Naive B cell (primary cell): ENCODE measurements at places on chromosomes 2 and 18.

DNA sequence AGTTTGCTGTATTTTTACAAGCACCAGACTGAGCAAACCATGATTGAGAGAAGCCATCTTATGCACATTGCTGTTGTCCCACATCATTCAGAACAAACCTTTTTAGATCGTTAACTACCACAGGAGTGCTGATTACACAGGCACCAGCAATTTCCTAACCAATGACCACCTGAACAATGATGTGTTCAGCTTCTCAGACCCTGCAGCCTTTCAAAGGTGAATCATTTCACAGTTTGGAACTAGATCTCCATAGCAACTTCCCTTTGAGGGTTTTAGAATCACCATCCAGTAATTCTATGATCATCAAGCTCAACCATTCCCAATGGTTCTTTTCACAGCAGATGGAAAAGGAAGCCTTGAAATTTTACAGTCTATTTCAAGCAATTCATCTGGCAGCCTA is 71.4 kb downstream of the OLA1 start:
- DNase-seq, result no peak

DNA sequence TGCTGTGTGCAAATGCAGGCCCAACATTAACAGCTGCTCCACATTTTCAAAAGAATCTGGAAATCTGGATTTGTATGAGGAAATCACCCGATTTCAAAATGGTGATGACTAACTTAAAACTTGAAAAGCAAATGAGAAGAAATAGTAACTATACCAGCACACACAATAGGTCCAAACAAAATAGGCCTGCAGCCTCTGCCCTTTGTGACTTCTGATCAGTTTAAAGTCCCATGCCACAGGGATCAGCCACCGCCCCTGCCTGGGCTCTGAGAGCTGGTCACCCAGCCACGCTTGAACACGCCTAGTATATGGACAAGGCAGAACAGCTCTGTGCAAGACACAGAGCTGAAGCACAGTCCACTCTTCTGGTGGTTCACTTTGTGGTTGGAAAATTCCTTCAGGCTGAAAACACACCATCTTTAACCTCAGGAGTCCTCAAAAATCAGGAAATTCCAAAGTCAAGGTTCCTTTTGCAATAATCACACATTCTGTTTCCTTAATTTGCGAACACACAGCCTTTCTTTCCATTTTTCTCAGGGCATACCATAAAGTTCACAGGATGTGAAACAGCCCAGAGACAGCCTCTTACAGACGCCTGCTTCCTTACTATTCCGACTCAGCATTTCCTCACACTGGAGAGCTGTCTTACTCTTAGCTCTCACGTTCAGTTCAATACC is 150.1 kb upstream of the RIOK3 start:
- no peak for DNase-seq

- no peak for DNase-seq
Measured at GRCh38 chr18:5909125-5909524, 13.8 kb upstream of the TMEM200C start.

DNA sequence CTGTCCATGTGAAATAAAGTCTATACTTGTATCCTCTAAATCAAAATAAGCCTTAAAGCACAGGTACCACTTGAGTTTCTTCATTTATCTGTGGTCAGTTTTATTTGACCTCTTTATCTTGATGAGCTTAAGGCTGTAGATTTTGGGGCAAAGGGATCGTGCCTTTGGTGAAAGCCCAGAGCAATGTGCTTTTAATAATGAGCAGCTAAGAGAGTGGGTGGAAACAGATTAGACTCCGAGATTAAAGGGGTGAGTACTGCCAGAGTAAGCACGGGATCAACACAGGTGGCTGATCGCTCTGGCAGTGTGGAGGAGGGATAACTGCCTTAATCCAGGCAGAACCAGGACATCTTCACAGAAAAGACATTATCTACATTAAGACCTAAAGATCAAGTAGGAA is 280.4 kb downstream of the TDRD15 start:
- no peak for DNase-seq

- no peak for DNase-seq
Measured at GRCh38 chr2:12828980-12829379, 112.2 kb downstream of the TRIB2 start.

GRCh38 chr18:2442006-2442405 is 129.3 kb downstream of the METTL4 start:
- DNase-seq, result no peak

DNA sequence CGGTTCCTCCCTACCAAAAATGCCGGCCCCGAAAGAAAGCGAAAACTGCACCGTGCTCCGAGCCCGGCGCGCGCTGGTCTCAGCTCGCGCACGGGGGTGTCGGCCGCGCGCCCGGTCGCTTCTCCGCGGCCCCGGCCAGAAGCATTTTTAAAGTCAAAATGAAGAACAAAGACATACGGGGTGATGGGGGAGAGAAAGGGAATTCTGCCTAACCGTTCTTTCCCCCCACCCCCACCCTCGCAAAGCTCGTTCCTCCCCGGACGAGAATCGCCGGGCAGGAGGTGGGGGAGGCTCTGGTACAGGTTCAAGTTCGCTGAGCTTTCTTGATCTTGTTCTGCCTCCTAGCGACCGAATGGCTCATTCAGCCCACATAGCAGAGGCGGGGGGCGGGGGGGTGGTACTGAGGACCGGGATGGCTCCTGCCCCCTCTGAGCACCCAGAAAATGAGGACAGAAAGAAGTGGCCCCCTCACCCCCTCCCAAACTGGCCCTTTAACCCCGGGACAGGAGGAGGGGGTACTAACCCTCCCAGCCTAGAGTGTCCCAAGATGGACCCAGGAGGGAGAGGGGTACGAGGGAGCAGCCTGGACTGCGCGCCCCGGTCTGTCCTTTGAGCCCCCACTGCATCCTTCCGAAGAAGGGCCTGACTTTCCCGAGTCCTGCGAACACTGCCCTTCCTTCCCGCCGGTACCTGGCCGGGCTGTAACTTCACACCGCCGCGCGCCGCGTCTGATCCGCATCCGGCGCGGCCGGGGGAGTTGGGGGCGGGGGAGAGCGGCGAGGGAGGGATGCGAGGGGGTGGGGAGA is 3.1 kb downstream of the BCL11A start:
- peak; percentile 82 for DNase-seq

- no peak for DNase-seq
Measured at GRCh38 chr2:58913082-58913726, 672.1 kb upstream of the FANCL start.

DNA sequence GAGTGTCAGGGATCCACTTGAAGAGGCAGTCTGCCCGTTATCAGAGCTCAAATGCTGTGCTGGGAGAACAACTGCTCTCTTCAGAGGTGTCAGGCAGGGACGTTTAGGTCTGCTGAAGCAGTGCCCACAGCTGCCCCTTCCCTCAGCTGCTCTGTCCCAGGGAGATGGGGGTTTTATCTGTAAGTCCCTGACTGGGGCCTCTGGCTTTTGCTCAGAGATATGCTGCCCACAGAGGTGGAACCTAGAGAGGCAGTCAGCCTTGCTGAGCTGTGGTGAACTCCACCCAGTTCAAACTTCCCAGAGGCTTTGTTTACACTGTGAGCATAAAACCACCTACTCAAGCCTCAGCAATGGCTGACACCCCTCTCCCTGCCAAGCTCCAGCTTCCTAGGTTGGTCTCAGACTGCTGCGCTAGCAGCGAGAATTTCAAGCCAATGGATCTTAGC is 38.1 kb downstream of the PLEK start:
- peak; percentile 48 for DNase-seq

DNA sequence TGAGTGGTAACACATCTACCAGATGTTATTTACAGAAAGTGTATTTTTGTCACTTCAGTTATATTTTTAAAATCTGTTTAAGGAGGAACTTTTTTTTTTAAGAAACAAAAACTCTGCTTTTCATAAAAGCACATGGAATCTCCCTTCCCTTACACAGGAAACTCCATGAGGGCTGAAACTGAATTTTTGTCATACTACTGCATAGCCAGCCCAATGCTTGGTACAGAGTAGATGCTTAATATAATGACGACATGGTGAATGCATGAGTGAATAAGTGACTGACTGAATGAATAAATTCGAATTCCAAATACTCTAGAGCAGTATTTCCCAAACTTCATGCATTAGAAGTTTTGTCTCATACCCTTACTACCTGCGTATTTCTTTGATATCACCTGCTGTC is 86.5 kb downstream of the ROCK2 start:
- DNase-seq, result no peak

DNA sequence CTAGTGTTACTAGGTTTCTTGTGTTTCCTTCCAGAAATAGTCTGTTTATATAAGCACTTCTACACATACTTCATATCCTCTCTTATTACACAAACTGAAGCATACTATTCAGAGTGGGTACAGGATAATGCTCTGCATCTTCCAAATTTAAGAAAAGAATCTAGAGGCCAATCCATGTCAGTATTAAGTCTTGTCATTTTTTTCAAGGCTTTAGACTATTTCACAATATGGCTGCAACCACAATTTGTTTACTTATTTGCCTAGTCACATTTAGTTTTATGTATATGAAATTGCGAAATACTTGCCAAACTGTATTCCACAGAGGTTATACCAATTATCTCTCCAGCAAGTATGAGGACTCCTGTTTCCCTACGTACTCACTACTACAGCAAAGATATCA is 27.9 kb downstream of the IWS1 start:
- no peak for DNase-seq

DNA sequence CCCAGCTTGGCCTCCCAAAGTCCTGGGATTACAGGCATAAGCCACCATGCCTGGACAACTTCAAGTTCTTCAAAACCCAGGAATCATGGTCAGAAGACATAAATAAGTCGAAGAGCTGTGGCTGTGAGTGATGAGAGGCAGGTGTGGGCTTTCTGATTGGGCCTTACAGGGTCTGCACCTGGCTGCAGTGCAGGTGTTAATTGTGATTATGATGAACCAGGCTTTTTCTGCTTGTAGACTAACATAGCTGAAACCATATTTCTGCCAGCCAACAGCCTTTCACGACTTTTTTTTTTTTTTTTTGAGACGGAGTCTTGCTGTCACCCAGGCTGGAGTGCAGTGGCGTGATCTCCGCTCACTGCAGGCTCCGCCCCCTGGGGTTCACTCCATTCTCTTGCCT is 14.9 kb upstream of the DTNB start:
- DNase-seq, result no peak

DNA sequence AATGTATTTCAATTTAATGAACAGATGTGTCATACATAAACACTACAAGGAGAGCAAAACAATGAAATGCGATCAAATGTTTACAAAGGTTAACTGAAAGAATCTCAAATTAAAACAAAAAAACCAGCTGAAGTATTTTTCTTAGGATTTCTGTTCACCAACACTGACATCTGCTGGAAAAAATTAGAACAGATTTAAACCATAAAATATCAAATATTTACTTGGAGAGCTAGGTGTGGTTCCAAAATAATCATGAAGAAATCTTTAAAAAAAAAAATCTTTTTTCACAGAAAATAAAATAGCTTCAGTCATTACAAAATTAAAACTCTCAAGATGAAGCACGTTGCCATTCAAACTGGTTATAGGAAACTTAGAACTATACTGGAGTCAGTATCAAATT is 13.8 kb downstream of the MMADHC start:
- no peak for DNase-seq

GRCh38 chr18:24500766-24501165 is 40.3 kb downstream of the HRH4 start:
- no peak for DNase-seq

GRCh38 chr2:159076241-159076640 is 107.8 kb downstream of the TANC1 start:
- DNase-seq, result no peak

DNA sequence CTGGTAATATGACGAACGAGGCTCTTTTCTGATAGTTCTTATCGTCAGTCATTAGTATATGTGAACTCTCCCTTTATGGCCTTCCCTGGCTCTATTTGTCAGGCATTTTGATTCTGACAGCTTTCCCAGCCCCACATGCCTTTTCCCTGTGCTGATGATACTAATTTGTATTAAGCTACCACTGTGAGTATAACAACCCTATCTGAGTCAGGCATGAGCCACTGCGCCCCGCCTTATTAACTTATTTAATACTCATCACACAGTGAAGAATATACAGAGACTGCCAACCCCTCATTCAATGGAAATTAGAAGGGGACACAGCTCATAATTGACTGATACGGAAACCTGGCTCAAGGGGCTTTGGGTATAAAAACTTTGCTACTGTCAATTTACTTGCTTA is 140.0 kb downstream of the NETO1 start:
- DNase-seq, result no peak

DNA sequence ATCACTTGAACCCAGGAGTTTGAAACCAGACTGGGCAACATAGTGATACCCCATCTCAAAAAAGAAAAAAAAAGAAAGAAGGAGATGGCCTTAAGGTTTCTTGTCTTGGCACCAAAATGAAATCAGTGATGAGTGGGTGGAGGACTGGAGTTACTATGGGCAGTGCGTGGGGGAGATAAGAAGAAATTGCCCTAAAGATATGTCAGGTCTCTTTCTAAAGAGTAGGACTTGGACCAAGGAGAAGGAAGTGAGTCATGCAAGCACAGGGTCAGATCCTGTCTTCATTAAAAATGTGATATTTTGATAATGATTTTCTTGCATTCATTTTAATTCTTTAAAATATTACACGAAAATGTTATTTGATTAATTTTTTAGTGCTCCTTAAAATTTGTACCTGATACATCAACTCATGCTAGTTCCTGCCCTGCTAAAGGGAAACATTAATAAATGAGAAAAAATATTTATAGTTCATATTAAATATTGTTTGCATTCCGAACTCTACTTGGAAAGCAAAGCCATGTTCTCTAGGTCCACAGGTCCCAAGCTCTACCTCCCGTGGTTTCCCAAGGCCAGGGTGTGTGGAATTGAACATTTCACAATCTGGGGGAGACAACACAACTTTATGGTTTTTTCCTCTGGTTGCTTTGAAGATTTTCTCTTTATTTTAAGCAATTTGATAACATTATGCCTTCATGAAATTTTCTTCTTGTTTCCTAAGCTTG is 62.6 kb upstream of the CTLA4 start:
- no peak for DNase-seq

DNA sequence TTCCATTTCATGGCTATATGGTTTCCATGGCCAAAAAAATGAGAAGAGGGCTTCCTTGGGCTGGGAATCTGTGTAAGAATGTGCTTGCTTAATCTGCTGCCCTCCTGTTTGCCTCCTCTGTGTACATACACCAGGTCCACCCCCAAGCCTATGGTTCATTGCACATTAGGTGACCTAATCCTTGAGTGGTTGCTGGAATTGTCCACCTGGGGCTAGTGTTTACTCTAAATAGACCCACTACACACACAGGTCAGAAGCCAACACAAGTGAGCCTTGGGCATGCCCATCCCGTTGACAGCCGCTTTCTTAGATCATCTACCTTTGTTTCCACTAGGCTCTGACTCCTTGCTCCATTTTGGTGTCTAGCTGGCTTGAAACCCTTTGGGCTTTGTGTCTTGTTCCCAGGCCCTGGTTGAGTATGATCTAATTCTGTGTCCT is 59.2 kb upstream of the ATL2 start:
- no peak for DNase-seq

DNA sequence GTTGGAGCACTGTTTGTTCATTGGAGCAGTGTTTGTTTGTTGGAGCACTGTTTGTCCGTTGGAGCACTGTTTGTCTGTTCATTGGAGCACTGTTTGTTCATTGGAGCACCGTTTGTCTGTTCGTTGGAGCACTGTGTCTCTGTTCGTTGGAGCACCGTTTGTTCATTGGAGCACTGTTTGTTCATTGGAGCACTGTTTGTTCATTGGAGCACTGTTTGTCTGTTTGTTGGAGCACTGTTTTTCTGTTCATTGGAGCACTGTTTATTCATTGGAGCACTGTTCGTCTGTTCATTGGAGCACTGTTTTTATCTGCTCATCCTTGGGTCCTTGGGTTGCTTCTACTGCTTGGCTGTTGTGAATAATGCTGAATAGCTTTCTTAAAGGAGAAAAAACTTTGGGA is 74.7 kb downstream of the ZNF407 start:
- no peak for DNase-seq
